Activated T-helper 2 cell treated with anti-CD3 and anti-CD28 coated beads, Interferon-gamma antibody, Interleukin-2, Interleukin-4, amounts not matched to agents 10 μg/mL and 5 μg/mL and 100 μg/mL, durations not matched to agents 14 hours and 24 hours and 36 hours (primary cell): ENCODE measurements at places on chromosomes 1 and 21. TPM values are rescaled to one million over a fixed set of nuclear protein-coding genes. Genes with fewer than 3 reads are reported as not detected.

DNA sequence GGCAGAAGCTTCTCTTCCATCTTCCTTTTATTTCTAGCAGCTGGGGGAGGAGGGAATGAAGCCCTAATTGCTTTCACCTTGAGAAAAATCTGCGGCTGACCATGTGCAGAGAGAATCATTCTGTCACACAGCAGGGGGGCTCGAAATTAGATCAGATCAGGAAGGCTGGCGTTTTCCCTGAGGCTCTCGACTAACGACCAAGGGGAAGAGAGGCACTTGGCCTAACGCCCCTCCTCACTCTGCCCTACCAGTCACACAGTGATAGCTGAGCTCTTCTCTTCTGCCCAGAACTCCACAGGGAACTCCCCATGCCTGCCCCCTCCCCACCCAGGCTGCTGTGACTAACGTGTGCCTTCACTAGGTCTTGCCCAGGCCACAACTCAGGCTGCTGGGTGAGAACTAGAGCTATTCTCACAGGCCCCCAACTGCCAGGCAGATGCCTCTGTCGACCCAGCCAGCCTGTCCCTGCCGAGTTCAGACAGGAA is 26.5 kb upstream of the KHDRBS1 start:
- no peak for DNase-seq

DNA sequence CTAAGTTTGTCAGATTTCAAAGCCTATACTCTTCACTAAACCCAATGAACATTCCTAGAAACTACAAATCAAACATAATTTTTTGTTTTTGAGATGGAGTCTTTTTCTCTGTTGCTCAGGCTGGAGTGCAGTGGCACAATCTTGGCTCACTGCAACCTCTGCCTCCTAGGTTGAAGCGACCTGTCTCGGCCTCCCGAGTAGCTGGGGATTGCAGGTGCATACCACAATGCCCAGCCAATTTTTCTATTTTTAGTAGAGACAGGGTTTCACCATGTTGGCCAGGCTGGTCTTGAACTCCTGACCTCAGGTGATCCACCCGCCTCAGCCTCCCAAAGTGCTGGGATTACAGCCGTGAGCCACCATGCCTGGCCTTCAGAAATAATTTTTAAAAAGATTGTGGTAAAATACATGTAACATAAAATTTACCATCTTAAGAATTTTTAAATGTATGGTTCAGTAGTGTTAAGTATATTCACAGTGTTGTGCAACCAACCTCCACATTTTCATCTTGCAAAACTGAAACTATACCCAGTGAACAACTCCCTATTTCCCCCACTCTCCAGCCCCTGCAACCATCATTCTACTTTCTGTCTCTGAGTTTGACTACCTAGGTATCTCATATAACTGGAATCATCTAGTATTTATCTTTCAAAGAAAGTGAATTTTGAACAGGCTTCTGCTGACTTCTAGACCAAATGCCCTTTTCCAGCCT is 2.7 kb upstream of the CFAP141 start:
- no peak for DNase-seq

- DNase-seq: no peak
Observed at GRCh38 chr1:28642056-28642846, 616 bp downstream of the TAF12 start.

DNA sequence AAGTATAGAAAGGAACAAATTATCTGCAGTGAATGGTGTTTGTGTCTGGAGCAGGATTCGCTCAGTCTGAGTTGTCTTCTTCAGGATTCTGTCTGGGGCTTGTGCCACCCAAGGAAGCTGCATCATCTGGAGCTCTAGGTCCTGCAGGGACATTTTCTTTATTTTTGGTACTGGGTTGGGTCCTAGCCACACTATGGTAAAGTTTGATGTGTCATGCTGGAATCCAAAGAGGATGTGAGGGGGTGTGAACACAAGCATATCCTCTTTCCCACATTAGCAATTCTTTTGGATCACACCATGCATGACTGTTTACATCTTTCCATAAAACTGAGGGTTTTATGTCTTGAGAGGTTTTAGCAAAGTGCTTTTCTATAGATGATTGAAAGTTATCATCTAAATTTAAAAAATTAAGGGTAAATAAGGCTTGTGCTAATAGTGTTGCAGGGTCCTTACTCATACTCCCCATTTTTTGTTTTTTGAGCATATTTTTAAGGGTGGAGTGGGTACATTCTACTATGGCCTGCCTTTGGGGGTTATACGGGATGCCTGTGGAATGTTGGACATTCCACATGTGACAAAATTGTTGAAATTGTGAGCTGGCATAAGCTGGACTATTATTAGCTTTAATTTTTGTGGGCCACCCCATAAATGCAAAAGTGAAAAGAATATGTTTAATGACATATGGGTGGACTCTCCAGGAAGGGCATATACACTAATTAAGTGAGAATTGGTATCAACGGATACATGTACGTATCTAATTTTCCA is 152.0 kb upstream of the HMCN1 start:
- no peak for DNase-seq

- DNase-seq: no peak
Observed at GRCh38 chr1:6884652-6885153, 99.4 kb downstream of the CAMTA1 start.

GRCh38 chr1:51648180-51649109 is 31.6 kb downstream of the OSBPL9 start:
- no peak for DNase-seq

Gene OLIG2
- total RNA-seq: not detected in 2 replicates

Gene CEPT1
- total RNA-seq: 29.8 and 34.8 TPM in 2 replicates
